Stimulated activated CD8-positive, alpha-beta memory T cell treated with anti-CD3 and anti-CD28 coated beads, Interleukin-2, amount 100 ng/mL, for 1 hour (primary cell): ENCODE measurements at places on chromosomes 5 and 9.

DNA sequence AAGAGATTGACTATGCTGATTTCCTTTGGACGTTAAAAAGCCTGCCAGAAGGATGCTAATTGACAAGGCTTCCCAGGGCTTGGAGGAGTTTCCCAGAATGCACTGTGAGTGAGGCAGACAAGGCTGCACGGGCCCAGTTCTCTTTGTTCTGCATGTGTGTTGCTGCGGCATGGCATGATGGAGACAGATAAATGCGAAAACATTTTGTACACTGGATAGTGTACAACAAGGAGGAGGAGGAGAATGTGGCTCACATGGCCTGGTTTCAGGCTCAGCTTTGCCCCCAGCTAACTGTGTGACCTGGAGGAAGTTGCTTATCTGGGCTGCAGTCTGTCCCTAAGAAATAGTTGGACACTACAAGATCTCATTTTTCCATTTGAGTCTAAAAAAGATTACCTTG lies 135.5 kb upstream of the CPEB4 start:
- no peak for DNase-seq

- DNase-seq, result no peak
These were observed 501.5 kb downstream of the DMAC1 start for GRCh38 chr9:7298123-7298522.

DNA sequence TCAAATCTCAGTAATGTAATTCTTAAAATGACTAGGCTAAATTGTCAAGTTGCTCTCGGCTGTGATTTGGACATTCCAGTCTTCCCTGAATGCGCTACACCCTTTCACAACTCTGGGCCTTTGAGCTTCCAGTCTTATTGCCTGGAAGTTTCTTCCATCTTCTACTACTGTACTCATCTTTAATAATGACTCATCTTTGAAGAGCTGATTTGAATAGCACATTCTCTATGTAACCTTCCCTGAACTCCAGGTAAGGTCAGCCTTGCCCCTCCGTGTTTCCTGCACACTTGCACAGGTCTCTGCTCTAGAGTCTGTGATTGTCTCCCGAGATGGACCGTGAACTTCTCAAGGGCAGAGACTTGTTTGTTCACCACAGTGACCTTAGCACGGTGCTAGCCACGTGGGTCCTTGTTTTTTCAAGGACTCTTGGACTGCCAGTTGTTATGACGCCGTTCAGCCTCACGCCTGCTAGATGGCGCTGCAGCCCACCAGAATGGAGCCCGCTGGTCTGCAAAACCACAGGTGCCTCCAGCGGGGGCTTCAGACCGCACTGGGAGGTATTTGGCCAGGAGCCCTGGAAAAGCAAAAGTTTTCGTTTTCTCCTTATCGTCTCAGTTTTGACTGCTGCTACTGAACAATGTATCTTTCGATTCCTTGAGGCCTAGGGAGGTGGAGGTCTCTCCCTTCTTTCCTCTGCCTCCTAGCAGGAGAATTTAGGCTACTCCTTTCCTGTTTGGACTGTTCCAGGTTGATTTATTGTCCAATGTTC lies 44.4 kb downstream of the SEC61B start:
- DNase-seq, result peak; percentile 17

GRCh38 chr9:135170535-135170934 lies 83.1 kb downstream of the OLFM1 start:
- DNase-seq, result no peak

- no peak for DNase-seq
These were observed 182.4 kb upstream of the ATP10B start for GRCh38 chr5:161034451-161034850.

- peak; percentile 47 for DNase-seq
These were observed 2.1 kb downstream of the NR4A3 start for GRCh38 chr9:99823681-99824377.

- DNase-seq, result no peak
These were observed 686 bp downstream of the BRD9 start for GRCh38 chr5:891837-892393.

GRCh38 chr9:16532272-16532671 lies 338.2 kb downstream of the BNC2 start:
- DNase-seq, result no peak

- DNase-seq, result no peak
These were observed 12.5 kb downstream of the C1QTNF2 start for GRCh38 chr5:160357861-160358411.

- DNase-seq, result no peak
These were observed 1.7 kb downstream of the PALM2AKAP2 start for GRCh38 chr9:109781541-109782197.

DNA sequence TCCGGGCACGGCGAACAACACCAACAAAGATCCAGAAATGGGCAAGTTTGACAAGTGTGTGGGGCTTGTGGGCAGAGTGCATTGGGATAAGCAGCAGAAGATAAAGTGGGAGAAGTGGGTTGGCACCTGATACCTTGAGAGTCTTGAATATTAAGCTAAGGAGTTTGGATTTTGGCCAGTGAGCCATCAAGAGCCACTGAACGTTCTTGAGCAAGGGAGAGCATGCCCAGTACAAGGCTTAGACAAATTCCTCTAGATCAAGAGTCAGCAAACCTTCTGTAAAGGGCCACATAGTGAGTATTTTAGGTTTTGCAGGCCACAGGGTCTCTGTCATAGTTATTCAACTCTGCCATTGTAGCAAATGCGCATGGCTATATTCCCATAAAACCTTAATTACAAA lies 26.6 kb upstream of the TRMT10B start:
- DNase-seq, result no peak

- DNase-seq, result no peak
These were observed 78.8 kb downstream of the SLC1A1 start for GRCh38 chr9:4569101-4569500.

DNA sequence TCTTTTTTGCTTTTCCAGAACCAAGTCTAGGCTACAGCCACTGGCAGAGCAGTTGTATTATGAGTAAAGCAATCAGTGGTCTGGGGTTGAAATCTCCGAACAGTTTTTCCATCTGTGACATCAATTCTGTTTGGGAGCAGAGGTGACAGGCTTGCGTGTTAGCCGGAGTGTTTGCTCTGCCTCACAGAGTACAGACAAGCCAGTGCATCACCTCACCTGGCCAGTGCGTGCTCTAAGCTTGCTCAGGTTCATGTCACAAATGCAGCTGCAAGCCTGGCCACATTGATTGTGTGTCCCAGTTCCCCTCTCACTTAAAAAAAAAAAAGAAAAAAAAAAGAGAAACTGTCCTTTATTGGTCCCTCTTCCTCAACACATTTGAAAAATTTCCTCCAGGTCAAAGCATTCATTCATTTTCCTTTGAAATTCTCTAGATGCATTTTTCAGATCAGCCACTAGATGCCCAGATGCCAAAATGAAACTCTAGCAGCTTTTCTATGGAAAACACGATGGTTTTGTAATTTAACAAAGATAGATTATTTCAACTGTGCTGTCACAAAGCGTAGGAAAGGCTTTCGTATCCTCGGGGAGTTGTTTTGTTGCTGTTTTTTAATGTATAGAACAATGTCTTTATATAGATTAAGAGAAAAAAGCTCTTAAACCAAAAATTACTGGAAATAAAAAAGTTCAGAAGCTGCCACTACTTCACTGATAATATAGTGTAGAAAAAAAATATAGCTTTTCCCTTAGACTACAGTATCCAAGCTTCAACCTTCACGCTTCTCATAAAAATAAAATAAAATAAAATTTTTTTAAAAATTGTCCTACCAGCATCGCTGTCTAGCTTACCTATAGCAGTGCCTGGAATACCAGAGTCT lies 585.5 kb downstream of the TLE1 start:
- DNase-seq, result no peak

DNA sequence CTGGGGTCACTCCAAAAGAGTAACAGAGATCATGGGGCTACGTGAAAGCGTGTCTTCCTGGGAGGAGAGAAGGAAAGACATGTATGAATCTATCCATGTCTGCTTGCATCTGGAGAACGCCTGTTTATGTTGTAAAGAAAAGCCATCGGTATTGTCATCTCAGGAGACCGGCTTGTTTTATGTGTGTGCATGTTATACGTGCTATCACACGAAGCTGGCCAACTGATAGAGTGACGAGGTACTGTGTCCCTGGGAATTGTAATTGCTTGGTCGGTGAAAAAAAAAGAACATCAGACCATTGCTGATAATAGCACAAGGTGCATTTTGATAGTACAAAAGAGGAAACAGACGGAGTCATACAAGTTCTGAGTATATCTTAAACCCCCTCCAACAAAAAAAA lies 370 bp upstream of the CDH6 start:
- DNase-seq, result no peak

GRCh38 chr9:121975801-121976277 lies 117.3 kb downstream of the TTLL11 start:
- no peak for DNase-seq

- no peak for DNase-seq
These were observed 508 bp downstream of the MOCS2 start for GRCh38 chr5:53109056-53109442.

DNA sequence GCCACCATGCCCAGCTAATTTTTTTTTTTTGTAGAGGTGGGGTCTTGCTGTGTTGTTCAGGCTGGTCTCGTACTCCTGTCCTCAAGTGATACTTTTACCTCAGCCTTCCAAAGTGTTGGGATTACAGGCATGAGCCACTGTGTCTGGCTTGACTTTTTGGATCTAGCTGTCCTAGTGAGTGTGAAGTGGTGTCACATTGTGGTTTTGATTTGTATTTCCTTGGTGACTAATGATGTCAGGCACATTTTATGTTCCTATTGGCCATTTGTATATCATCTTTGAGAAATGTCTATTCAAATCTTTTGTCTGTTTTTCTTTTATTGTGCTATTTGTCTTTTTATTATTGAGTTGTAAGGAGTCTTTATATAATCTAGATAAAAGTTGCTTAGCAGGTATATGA lies 53.5 kb upstream of the MCCC2 start:
- no peak for DNase-seq

DNA sequence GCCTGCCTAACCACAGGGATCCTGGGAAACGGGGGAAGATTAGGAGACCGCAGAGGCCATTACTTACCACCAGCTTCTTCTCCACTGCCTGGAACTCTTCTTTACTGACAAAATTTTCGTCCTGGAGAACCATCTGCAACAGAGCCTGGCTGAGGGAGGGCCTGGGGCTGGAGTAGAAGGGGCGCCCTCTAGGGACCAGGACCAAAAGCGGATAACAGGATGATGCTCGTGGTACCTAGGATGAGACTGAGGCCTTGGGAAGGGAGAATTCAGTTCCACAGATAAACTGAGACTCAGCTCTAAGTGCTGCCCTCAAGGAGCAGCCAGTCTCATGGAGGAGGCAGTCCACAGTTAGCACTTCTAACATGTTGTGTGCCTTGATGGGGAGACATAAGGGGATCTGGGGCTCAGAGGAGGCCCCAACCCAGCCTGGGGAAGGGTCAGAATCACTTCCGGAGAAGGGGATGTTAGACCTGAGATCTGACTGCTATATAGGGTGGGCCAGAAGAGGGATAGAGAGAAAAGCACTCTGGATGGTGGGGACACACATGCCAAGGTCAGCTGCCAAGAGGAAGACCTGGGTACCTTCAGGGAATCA lies 1.2 kb downstream of the SPATA24 start:
- no peak for DNase-seq

DNA sequence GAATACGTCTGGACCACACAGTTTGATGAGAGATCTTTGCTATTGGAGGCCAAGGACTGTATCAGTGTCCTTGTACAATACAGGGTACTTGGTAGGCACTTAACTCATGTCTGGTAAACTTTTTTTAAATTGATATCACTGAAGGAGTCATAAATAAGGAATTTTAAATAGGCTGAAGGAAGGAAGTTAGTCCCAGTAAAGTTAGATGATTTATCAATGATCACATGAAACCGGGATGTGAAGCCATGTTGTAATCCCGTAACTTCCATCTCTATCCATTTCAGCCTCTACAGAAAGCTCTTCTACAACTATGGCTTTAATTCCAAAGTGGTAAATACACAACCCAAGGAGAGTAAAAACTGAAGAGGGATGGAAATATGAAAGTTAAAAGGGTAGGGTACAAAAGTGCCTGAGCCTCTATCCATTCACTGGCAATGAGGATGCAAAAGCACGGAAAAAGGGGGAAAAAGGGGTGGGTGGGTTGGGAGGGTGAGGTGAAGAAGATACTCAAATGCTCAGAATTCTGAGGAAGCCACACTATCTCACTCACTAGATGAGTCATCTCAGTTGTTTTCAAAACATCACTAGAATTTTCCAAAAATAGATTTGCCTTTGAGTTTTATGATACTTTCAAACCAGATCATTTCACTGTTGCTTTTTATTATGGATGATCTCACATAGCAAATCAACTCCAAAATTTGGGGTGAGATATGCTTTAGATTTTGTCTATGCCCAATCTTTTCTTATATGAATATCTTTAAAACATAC lies 1053.5 kb downstream of the NR2F1-AS1 start:
- no peak for DNase-seq

- no peak for DNase-seq
These were observed 11.8 kb upstream of the ZDHHC11 start for GRCh38 chr5:862367-863243.

DNA sequence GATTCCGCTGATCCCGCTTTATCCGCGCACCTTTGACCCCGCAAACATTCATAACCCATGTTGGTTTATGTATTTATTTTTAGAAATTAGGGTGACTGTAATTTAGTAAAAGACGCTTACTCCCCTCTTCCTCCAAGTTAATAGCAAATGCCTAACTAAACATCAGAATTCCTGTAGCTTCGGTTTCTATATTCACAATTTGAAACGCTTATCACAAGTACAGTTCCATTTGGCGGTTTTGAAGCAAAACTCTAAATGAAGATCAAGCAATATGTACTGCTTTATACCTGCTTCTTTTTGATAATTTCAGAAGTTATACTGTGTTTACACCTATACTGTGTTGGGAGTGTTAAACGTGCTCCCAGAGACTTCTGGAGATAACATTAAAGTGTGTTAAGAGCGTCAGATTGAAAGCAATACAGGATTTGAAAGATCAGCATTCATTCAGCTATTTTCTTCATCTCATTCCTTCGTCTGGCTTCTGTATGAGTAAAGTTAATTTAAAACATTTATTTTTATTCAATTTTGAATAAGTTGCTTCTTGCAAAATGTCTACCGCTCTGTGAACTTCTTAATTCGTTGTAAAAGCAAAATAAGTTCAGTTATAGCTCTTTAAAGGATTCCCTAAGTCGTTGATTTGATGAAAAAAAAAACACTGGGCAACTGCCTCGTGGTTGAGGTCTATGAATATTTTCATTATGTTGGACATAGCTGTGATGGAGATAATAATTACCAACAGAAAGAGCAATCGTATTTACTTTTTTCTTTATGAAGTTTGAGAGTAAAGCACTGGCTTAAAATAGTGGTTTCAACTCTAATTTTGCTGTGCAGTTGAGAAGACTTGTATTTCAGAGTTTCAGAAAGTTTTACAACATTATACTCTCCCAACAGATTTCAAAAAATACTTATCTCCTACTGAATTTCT lies 2.5 kb downstream of the PRDM6 start:
- DNase-seq, result no peak
